ENCODE measurements at places on chromosomes 6 and 20.

GRCh38 chr6:154382740-154383139 is 26.1 kb upstream of the IPCEF1 start:
- H3K27me3 ChIP-seq, result peaks cover 38% of the 10 kb centered on the region
- H3K4me3 ChIP-seq, result no peak overlapping the region
- no peaks in the 10 kb centered on the region for H3K36me3 ChIP-seq
- H3K27ac ChIP-seq, result no peak overlapping the region

DNA sequence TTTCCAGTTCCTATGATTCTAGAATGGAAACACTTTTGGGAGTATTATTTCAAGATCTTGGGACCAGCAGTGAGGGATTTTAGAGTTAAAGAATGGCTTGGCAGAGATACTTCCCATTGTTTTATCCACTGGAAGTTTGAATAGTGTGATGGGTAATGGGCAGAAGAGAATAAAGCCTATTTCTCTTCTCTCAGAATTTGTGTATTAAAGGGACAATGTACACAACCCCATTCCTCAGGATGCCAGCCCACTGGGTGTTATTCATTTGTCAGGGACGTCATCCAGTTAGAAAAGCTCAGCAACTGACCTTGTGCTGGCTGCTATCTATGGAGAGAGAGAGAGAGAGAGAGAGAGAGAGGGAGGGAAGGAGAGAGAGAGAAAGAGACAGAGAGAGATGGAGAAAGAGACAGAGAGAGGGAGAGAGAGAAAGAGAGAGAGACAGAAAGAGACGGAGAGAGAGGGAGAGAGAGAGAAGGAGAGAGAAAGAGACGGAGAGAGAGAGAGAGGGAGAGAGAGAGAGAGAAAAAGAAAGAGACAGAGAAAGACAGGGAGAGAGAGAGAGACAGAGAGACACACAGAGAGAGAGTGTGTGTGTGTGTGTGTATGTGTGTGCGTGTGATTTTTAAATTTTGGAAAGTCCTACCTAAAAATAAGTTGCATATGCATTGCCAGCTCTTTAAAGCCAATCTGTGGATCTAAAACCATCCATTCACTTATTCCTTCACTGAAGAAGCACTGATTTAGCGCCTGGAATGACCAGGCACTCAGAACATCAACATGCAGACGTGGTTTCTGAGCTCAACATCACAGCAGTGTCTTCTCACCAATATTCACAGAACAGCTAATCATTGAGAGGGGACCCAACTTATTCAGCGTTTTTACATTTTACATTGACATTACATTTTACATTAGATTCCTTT is 388.8 kb downstream of the THBS2 start:
- DNase-seq, result no peak
- H3K27ac ChIP-seq, result peak overlapping the region; percentile 46
- H3K4me3 ChIP-seq, result no peak overlapping the region

GRCh38 chr6:34424200-34425131 is 1.4 kb downstream of the RPS10 start:
- peaks cover 19% of the 10 kb centered on the region for H3K4me1 ChIP-seq
- DNase-seq, result no peak
- H3K27me3 ChIP-seq, result no peaks in the 10 kb centered on the region
- peak overlapping the region; percentile 99 for H3K27ac ChIP-seq

- H3K4me1 ChIP-seq, result no peaks in the 10 kb centered on the region
- H3K36me3 ChIP-seq, result no peaks in the 10 kb centered on the region
- no peak for DNase-seq
- H3K27me3 ChIP-seq, result no peaks in the 10 kb centered on the region
- no peak overlapping the region for H3K27ac ChIP-seq
- no peak overlapping the region for H3K4me3 ChIP-seq
These were observed 283.4 kb upstream of the TBX18 start for GRCh38 chr6:85047818-85048217.

DNA sequence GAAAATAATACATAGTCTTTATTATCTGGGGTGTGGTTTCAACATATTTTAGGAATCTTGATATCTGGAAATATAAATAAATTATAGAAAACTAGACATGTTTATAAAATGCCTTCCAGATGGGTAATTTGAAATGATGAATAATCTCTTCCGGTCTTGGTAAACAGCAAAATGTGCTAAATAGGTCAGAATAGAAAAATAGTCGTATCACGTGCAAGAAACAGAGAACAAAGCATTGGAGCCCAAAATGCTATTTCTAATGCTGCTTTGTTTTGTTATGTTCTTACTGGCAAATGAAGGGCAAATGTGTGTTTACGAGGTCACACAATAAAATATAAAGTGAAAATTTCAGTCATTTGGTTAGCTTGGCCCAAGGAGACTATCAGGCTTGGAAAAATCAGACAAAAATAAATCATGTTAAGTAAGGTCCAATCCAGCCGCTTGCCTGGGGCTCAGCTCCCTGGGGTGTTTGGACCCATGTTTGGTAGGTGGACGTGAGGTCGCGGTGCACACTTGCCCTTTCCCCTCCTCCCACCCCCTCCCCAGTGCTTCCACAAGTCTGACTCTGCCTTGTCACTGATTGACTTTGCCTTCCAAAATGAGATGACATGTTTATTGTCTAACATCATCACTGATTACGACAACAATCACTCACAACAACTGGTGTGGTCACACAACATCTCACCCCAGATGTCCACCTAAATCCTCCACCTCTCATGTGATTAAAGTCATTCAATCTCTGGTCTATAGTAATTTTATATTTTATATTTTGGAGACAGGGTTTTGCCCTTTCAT is 56.0 kb downstream of the RIN2 start:
- no peaks in the 10 kb centered on the region for H3K27me3 ChIP-seq
- no peaks in the 10 kb centered on the region for H3K36me3 ChIP-seq
- no peaks in the 10 kb centered on the region for H3K4me1 ChIP-seq
- no peak overlapping the region for H3K4me3 ChIP-seq
- H3K27ac ChIP-seq, result no peak overlapping the region
- no peak for DNase-seq

- H3K27me3 ChIP-seq, result no peaks in the 10 kb centered on the region
- no peak overlapping the region for H3K4me3 ChIP-seq
- H3K4me1 ChIP-seq, result no peaks in the 10 kb centered on the region
- no peak overlapping the region for H3K27ac ChIP-seq
- no peak for DNase-seq
- no peaks in the 10 kb centered on the region for H3K36me3 ChIP-seq
These were observed 19.8 kb upstream of the MYLIP start for GRCh38 chr6:16108921-16109658.

DNA sequence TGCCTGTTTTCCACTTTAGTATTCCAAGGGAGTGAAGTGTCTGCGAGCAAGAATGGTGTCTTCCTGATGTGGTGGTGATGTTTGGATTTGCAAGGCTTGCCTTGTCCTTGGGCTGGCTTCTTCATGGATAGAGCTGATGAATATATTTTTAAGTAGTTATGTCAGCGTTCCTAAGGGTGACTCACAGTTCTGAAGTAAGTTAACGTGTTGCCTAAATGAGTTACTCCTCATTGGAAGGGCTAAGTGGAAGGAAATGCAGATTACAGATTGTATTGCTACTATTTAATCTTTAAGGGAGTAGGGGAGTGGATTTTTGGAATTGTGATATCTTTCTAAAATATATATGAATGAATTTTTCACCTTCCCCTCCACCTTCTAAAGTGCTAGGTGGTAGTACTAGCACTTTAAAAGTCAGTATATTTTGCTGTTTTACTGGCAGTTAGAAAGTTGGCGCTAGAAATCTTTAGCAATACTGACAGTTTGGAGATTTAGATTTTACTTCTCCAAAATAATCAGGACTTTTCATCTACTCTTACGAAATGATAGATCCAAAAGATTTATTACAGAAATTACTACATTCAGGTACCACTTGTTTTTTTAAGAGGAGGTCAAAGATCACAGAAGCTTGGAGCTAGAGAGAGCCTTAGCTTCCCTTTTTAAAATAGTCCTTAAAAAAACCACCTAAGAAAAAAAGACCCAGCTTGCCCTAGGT is 197.4 kb downstream of the JARID2 start:
- peaks cover 52% of the 10 kb centered on the region for H3K4me1 ChIP-seq
- peaks cover 4% of the 10 kb centered on the region for H3K36me3 ChIP-seq
- no peak for DNase-seq
- no peak overlapping the region for H3K4me3 ChIP-seq
- no peak overlapping the region for H3K27ac ChIP-seq
- no peaks in the 10 kb centered on the region for H3K27me3 ChIP-seq

- H3K4me1 ChIP-seq, result peaks cover 8% of the 10 kb centered on the region
- H3K27ac ChIP-seq, result no peak overlapping the region
- DNase-seq, result no peak
- peaks cover 11% of the 10 kb centered on the region for H3K36me3 ChIP-seq
These were observed 14.9 kb downstream of the AARS2 start for GRCh38 chr6:44298055-44298803.

DNA sequence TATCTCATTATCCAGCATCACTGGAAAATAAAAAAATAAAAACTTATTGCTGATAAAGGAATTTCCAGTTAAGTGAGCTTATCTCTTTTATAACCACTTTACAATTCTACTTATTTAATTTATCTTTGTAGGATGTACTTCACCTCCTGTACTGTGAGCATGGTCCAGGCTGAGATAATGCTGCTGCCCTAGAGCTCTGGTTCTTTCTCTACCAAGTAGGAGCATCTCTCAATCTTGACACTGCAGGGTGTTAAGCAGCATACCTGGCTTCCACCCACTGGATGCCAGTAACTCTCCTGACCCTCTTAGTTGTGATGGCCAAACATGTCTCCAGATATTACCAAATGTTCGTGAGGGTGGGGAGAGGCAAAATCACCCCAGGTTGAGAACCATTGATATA is 454.5 kb downstream of the ADGRB3 start:
- no peak overlapping the region for H3K4me3 ChIP-seq
- no peaks in the 10 kb centered on the region for H3K4me1 ChIP-seq
- no peaks in the 10 kb centered on the region for H3K36me3 ChIP-seq
- no peaks in the 10 kb centered on the region for H3K27me3 ChIP-seq

GRCh38 chr6:75429061-75429703 is 64.4 kb downstream of the FILIP1 start:
- no peak overlapping the region for H3K4me3 ChIP-seq
- H3K27me3 ChIP-seq, result no peaks in the 10 kb centered on the region
- no peak overlapping the region for H3K27ac ChIP-seq
- H3K36me3 ChIP-seq, result no peaks in the 10 kb centered on the region

DNA sequence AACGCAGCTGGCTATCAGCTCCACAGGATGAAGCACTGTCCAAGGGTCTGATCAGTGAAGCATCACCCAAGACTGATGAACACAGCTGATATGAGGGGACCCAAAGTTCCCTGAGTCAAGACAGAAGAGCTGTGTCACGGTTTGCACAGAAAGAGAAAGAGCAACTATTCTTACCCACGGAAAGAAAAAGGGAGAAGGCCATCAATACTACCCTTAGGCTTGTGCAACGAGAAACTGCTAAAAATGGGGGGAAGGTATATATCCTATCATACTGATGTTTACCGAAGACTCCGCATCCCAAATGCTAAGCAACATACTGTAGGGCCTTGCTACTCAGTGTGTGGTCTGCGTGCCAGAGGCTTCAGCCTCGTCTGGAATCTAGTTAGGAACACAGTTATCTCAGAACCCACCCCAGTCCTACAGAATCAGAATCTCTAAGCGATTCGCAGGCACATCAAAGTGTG is 665 bp downstream of the FASTKD5 start:
- peak overlapping the region; percentile 98 for H3K27ac ChIP-seq
- peaks cover 35% of the 10 kb centered on the region for H3K36me3 ChIP-seq
- H3K4me1 ChIP-seq, result peaks cover 41% of the 10 kb centered on the region
- no peak for DNase-seq

GRCh38 chr20:37651932-37652331 is 41.9 kb upstream of the CTNNBL1 start:
- no peaks in the 10 kb centered on the region for H3K4me1 ChIP-seq
- DNase-seq, result no peak
- peaks cover 12% of the 10 kb centered on the region for H3K27me3 ChIP-seq
- no peak overlapping the region for H3K27ac ChIP-seq
- H3K4me3 ChIP-seq, result no peak overlapping the region
- no peaks in the 10 kb centered on the region for H3K36me3 ChIP-seq

GRCh38 chr20:57223648-57224489 is 42.6 kb downstream of the BMP7 start:
- H3K27ac ChIP-seq, result no peak overlapping the region
- no peak overlapping the region for H3K4me3 ChIP-seq
- no peaks in the 10 kb centered on the region for H3K36me3 ChIP-seq
- DNase-seq, result no peak

DNA sequence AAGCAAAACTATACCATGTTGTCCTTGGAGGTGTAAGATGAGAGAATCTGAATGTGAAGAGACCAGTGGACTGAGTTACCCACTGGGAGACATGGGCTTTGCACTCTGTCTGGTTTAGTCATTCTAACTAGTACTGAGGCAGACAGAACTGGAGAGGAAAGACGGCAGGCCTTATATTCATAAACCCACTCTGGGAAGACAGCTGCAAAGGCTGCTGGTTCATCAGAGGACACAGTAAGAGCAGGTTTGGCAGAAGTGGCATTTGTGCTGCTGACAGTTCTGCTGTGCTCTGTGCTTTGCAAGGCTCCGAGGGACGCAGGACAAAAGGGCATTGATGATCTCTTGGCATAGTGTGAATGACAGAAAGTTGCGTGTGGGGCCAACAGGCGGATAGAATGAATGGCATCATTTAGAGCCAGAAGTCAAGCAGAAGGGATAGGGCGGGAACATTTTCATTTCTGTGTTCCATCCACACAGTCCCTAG is 142.3 kb upstream of the TENT5A start:
- DNase-seq, result no peak
- H3K27me3 ChIP-seq, result no peaks in the 10 kb centered on the region
- no peak overlapping the region for H3K27ac ChIP-seq
- no peaks in the 10 kb centered on the region for H3K4me1 ChIP-seq

DNA sequence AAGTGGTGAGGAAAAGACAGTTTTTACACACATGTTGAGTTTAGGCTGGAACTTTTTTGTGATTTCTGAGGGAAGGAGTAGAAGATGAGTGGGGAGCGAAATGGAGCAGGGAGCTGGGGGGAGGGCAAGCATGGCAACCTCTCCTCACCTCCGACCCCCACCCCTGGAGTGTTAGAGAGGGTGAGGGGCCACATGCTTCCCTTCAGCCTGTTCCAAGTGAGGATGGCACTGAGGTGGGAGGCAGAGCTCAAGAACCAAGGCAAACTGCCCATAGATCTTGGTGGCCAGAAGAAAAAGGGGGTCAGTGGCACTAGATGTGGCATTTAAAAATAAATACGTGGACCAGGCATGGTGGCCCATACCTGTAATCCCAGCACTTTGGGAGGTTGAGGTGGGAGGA is 4.8 kb downstream of the TTBK1 start:
- no peak overlapping the region for H3K27ac ChIP-seq
- peaks cover 10% of the 10 kb centered on the region for H3K4me1 ChIP-seq
- no peak for DNase-seq
- peaks cover 3% of the 10 kb centered on the region for H3K36me3 ChIP-seq
